CD4-positive, alpha-beta T cell treated with Interleukin-17A for 1 hour (primary cell): ENCODE measurements at places on chromosomes 6 and 20.

DNA sequence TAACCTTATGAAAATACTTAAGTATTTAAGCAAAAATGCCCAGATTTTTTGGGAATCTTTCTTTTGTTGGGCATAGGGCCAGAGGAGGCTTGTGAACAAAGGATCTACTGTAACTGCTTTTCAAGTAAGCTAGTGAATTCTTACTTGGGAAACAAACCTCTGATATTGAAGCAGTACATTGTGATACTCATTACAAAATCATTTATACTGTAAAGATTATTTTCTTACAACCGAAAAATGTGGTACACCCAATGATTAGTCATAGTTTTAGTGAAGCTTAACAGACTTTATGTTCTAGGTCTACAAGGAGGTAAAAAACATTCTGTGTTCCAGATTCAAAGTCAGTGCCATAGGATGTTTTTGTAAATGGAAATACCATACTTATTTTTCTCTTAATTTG is 272.9 kb upstream of the KCNQ5 start:
- DNase-seq: no peak

DNA sequence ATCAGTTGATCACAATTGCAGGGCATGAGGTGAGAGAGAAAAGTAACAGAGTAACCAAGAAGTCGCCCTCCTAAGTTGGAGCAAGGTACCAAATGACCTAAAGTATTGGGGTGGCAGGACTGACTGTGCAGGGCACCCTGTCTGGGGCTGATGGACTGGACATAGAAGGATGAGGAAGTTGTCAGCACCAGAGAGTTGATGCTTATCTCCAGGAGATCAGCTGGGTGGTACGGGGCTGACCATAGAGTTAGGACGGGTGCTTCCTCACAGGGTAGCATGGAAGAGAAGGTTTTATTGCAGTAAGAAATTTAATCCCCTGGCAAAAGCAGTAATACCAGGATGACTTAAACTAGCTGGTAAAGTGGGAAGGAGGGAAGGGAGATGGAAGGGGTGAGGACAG is 66.7 kb downstream of the TMEM170B start:
- DNase-seq: no peak

DNA sequence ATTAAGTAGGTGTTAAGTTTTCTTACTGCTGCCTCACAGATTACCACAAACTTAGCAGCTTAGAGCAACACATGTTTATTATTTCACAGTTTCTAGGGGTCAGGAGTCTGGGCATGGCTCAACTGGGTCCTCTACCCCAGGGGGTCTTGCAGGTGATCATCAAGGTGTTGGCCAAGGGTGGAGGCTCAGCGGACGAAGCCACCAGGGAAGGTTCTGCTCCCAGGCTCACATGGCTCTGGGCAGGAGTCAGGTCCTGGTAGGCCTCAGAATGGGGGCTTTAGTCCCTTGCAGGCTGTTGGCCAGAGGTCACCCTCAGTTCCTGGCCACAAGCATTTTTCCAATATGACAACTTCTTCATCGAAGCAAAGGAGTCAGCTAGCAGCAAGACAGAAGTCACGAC is 362.5 kb downstream of the PREX1 start:
- no peak for DNase-seq

DNA sequence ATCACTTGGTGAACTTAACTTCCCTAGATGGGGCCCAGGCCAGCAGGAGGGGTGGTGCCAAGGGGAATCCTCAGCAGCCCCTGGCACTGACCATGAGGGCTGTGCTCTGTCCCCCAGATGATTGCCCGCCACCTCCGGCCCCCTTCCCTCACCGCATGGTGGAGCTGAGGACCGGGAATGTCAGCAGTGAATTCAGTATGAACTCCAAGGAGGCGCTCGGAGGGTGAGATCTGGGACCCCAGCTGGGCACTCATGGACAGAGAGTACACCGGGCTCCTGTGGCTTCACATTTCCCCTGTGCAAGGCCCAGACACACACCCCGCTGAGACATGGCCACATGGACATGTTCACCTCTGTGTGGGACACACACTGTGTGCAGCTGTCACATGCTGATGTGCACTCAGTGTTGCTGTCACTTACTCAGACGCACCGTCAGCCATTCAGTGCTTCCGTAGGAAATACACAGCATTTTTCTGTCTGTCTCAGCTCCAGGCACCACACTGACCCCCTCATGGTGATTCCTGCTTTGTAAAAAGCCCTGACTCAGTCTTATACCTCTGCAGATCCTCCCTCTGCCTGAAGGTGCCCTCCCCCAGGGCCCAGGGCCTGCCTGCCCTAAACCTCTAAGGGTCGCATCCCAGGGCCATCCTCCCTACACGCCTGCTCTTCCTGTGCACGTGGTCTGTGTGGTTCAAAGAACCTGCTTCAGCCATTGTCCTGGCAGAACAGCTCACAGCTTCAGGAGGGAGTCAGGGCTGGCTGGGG is 4.4 kb downstream of the MYLK2 start:
- no peak for DNase-seq

DNA sequence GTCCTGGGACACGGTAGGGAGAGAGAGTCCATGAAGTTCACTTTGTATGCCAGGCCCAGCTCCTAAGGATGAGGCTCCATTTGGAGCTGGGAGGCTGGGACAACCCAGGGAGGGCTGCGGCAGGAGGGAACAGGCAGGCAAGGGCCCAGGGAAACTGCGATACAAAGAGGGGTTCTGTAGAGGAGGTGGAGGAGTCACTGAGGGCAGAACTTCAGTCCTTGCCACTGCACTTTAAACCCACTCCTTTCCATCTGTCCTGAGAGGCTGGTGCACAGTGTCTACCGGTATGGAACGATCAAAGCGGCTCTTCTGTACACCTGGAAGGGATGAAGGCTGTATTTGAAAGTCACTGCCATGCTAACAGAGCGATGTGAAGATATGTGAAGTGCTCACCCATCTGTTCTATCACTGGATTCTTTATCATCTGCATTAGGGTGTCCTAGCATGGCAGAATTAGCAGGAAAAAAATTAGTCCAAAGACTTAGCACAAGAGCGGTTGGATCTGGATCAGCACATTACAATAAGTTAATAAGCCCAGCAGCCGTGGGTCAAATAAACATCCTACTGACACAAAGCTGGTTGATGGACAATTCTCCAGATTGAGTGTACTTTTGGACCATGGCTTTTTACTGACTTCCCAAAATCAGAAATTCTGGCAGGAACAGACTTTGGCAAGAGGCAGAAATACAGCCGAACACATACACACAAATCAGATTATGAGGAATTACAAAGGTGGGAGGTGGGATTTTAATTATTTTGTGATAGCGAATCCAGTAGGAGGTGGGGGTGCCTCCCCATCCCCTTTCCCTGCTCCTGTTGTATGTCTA is 20.9 kb upstream of the ZFAND3 start:
- no peak for DNase-seq

DNA sequence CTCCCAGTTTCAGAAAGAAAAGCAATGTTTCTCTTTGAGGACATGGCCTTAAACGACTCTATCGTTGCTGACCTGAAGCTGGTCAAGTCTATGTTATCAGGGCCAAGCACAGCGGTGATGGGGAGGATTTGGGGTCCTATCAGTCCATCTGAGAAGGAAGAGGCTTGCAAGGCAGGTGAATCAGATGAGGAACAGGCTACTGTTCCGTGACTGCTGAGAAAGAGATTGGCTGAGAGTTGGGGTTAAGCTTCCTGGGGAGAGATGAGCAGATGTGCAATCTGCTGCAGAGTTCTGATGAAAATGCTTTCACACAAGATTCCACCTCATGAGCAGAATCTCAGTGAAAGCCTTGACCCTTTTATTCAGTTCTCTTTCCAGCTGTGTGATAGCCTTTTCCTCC is 168.3 kb upstream of the STMND1 start:
- DNase-seq: no peak

DNA sequence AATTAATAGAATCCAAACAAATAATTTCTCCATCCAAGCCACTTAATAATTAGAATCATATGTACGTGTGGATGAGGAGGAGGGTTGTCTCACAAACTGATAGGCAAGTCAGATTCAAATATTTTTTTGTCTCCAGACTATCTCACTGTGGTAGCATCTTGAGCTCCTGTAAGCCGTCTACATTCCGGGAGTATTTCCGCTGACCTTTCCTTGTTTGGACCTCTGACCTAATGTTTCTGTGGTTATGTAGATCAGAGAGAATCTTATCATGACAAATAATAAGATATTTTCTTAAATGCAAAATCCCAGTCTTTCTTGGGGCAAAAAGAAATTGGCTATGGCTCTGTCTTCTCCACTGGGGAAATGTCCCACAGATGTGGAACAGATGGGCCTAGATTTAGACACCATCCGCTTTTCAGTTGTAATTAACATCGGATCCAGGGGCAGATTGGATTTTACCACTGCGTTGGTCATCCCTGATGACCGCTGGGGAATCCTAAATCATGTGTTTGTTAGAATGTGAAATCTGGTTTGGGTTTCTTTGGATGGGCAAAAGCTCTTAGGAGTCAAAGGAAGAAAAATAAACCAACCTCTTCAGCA is 197.1 kb upstream of the RIN2 start:
- no peak for DNase-seq

DNA sequence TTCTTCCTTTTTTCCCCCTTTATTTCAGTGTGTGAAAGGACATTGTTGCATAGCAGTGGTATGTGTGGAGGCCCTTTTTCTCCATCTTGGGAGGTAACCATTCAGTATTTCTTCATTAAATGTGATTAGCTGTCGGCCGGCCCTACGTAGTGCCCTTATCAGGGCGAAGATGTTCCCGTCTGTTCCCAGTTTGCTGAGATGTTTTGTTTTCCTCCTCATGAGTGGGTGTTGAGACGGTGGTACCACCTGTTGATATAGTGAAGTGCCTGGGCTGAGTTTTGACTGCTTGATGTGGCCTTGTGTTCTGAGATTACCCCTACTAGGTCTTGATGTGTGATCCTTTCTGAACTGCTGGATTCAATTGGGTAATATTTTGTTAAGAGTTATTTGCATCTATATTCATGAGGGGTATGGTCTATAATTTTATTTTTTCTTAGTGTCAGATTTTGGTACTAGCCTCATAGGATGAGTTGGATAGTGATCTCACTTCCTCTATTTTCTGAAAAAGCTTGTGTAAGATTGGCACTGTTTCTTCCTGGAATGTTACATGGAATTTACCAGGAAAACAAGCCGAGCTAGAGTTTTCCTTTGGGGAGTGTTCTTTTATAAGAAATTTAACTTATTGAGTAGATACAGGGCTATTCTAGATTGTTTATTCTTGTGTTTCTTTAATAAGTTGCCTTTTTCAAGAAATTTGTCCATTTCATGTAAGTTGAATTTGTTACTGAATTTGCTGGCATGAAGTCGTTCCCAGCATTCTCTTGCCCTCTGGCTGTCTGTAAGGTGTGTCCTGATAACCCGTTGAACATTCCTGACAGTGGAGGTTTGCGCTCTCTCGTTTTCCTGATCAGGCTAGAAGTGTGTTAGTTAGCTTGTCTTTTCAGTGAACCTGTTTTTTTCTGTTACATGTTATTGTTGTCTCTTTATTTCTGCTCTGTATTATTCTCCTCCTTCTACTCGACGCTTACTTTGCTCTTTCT is 4.3 kb downstream of the MTG2 start:
- DNase-seq: no peak

- no peak for DNase-seq
These were observed 89.8 kb upstream of the TENT5A start for GRCh38 chr6:81842254-81842653.

DNA sequence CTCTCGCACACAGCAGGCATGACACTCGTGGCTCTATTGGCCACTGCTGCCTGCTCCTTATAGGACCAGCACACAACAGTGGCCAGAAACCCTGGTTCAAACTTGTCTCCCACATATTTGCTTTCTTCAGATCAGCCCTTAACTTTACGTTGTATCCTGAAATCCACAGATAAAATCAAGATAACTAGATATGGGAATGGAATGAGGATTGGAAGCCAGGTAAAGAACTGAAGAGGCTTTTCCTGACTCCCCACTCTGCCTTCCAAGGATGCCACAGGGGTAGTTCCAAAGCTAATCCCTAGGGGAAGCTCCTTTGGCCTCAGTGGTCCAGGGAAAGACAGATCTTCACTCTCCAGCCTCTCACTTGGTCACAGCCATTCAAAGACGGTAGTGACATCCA is 86.5 kb downstream of the INSM1 start:
- DNase-seq: no peak

GRCh38 chr20:46700481-46700880 is 9.0 kb upstream of the SLC2A10 start:
- DNase-seq: no peak

GRCh38 chr6:157943964-157944283 is 37.7 kb upstream of the SYNJ2 start:
- DNase-seq: no peak

- DNase-seq: no peak
These were observed 182.8 kb downstream of the SASH1 start for GRCh38 chr6:148525453-148525852.

DNA sequence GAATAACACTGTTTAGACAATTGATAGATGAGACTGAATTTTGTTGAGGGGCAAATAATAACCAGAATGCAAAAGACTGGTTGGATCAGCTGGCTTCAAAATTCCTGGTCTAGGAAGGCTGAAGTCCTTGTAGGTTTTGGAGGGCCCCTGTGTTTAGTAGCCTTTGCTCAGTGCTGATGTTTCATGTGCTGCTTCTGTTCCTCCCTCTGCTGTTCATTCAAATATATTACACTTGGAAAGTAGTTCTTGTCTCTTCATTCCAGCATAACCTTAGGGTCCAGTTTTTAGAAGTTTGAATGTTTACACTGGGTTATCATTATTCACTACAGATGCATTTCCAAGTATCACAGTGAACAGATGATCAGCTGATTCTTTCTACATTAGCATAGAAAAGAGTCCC is 72.5 kb downstream of the FLRT3 start:
- no peak for DNase-seq

- DNase-seq: peak; percentile 13
These were observed 21.5 kb upstream of the TMEM244 start for GRCh38 chr6:129882510-129883023.

DNA sequence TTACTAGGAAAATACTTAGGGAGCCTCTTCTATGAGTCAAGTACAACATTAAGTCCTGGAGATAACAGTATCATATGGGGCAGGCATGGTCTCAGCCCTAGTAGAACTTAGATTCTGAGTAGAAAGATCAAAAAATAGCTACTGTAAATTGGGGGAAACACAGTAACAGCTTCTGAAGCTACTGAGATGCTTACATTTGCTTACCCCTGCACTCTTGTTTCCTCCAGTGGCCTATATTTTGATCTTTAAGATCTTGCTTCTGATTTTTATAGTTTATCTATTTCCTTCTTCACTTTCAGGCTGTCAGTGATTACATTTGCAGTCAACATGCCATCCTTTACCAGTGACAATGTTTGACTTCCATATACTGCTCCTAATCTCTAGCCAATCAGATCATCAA is 35.3 kb downstream of the HIVEP2 start:
- DNase-seq: peak; percentile 58

- DNase-seq: peak; percentile 49
These were observed 157.4 kb upstream of the ZNF217 start for GRCh38 chr20:53750827-53751619.
